Skin of body (tissue), 3 donors: ENCODE measurements at places on chromosomes 3 and 15. TPM values are rescaled to one million over a fixed set of nuclear protein-coding genes. Genes with fewer than 3 reads are reported as not detected.
A peak's percentile ranks its signal among the peaks of the same experiment; 100 is the strongest.

- DNase-seq = no peak
These were observed 215.6 kb upstream of the UMPS start for GRCh38 chr3:124514683-124515082.

- DNase-seq = no peak
These were observed 102.9 kb upstream of the CHRM5 start for GRCh38 chr15:33865416-33865815.

DNA sequence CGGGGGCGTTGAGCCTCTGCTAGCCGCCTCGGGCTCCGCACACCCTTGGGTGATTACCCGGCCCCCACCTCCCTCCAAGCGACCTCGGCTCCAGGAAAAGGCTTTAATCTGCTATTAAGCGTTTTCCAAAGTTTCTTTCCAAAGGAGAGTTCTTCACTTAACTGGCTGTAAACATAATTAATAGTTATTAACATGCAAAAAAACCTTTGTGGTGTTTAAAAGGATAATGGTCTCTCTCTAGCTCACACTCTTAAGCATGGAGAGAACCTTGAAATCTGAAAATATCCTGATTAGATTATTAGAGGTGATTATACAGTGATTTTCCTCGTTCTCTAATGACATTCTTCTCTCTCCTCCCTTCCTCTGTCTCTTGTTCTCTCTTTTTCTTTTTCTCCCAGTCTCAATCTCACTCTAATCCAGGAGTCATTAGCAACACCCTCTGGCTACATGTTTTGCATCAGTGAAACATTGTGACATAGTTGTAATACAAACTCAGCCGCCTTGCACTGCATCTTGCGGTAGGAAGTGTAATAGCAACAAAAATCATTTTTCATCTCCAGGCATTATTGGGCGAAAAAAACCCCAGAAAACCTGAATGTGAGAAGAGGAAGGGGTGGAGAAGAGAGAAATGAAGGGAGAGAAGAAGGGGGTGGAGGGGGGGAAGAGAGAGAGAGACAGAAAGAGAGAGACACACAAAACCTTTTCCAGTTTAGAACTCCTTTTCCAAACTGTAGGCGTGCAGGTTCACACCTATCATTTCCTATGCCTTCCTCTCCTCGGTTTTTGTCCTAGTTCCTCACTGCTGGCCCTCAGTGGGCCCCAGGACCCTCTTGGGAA is 24.4 kb downstream of the NR2F2 start:
- DNase-seq = peak; percentile 77

PLA2G4F gene
- total RNA-seq = 6.8 TPM

RFTN1 gene
- 25.3 TPM for total RNA-seq

RYR3 gene
- total RNA-seq = 6.3 TPM
